ENCODE measurements at places on chromosomes 12 and 14.

DNA sequence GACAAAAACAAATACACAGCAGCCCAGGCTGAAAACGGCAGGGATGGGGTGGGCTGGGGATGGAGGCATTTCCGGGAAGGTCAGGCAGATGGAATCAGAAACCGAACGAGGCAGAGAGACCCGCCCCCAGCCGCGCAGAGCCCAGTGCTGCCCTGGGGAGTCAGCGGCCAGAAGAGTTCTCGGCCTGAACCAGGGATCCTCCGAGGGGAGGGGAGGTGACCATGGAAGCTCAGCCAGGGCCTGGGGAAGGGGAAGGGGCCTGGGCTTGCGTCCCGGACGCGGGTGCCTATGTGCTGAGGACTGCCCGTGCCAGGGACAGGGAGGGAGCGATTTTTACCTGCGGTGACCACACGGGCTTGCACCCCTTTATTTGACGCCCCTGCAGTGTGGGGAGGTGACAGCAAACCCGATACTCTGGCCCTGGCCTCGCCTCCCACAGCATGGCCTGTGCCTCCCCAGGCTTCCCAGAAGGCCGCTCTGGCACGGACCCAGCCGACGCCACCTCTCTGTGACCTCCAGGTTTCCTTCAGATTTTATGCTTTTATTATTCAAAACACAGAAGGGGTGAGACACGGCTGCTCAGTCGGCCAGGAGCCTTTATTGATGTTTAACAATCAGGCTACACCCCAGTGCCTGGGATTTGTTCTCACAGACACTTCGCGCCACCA, 7.7 kb downstream of the LRCOL1 start:
- no peak for DNase-seq

DNA sequence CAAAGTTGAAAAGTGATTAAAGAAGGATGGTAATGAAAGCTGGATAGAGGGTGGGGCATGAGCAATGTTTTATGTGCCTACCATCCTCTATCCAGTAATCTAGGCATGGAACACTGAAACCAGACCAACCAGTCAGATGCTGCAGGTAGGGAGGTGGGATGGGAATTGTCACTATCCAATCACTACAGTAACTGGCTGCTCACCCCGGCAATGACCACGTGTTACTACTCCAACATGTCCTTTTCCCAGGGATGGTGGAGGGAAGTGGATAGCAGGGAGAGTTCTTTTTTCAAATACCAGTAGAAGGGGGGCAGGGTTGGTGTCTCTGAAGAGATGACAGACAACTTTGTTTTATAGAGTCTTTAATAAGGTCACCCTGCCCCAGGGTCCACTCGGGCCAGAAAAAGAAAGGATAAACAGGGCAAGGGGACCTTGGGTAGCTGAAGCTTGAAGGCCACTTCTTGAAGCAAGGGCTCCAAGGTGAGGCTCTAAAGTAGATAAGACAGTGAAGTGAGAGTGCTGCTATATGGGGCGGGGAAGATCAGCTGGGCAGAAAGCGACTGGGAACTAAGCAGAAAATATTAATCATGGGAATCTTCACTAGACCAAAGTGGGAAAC, 14.7 kb upstream of the CDH24 start:
- DNase-seq: peak; percentile 89

GRCh38 chr12:25207846-25208245, 12.8 kb downstream of the ETFRF1 start:
- no peak for DNase-seq

DNA sequence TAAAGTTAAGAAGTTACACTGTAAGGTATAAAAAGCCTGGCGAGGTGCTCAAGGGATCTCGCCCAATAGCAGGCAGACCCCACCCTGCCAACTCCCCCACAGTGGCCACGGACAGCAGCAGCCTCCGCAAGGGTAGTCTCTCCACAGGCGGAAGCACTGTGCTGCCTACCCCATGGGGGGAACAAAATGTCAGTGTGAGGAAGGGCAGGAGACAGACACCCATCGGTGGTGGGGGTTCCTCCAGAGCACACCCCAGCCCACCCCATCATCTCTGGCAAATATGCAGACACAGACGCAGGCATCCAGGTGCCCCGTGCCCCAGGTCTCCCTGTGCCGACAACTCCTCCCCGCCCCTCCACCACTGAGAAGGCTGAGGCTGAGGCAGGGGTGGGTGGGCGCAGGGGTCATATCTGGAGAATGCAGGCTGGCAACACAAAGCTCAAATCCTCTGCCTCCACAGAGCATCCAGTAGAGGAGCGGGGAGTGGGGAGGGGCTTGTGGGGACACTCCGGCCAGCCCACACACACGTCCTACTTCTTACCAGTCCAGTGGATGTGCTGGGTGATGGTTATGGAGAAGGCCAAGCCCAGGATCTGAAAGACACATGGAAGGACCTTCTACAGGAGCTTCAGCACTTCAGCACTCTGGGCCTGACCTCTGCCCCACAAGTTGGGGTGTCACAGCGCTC, 68.3 kb upstream of the DDX11 start:
- no peak for DNase-seq

DNA sequence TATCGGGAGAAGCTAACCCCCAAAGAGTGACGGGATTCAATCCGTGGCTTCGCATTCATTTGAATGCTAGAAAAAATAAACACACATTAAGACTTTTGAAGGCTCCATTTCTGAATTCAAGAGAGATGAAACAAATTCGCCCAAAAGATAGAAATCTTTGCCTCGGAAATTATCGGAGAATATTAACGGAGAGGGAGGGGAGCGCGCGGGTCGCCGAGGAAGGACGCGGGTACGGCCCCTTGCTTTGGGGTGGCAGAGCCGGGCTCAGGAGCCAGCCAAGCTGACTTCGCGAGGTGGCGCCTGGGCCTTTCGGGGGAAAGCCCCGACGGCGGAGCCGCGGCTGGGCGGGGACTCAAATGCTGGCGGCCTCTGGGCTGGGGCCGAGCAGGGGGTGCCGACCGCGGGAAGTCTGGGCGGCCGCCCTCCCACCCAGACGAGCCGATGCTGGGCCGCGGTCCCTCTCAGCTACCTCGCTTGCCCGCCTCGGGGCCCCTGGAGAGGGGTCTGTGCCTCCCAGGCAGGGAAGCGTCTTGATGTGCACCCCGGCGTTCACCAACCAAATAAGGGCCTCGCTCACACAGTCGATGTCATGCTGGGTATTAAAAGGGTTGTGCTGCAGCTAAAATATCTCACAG, 14.7 kb downstream of the NKX2-1 start:
- no peak for DNase-seq

GRCh38 chr12:22925623-22926022, 300.7 kb downstream of the ETNK1 start:
- no peak for DNase-seq

DNA sequence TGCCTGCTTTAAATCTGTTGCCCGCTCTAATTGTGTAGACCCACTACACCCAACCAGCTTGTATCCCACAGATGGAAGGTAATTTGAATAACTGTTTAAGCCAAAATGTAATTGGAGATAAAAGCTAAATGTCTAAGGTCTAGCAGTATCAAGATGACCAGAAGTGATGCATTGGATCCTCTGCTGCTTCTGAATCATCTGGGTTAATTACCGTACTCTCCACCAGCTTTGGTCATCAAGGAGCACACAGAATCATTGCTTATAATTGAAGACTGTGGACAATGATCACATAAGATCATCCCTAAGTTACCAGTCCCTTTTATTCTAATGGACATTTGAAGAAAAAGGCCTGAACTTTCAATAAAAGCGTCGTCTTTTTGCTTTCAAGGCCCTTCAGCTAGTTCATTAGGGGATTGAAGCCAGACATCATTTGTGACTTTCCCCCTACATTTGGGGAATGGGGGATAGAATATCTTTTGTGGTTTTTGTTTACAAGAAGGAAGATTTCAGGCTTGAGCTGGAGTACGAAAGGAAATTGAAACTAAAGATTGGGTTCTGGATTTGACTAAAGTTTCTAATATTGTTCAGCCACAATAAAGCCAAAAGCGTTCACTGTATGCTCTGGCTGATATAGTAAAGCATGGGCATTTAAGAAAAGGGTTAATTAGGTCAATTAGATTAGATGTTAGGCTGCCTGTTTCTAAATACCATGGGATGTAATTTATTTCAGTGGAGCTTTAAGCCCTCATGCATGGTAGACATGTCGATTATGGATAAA, 123.2 kb downstream of the CHST11 start:
- DNase-seq: no peak

GRCh38 chr12:25155022-25155576, 39.9 kb downstream of the DNAI7 start:
- no peak for DNase-seq

GRCh38 chr14:33782923-33783322, 168.0 kb downstream of the EGLN3 start:
- no peak for DNase-seq

- DNase-seq: peak; percentile 94
Observed at GRCh38 chr14:105093431-105094192, 28.4 kb upstream of the GPR132 start.

DNA sequence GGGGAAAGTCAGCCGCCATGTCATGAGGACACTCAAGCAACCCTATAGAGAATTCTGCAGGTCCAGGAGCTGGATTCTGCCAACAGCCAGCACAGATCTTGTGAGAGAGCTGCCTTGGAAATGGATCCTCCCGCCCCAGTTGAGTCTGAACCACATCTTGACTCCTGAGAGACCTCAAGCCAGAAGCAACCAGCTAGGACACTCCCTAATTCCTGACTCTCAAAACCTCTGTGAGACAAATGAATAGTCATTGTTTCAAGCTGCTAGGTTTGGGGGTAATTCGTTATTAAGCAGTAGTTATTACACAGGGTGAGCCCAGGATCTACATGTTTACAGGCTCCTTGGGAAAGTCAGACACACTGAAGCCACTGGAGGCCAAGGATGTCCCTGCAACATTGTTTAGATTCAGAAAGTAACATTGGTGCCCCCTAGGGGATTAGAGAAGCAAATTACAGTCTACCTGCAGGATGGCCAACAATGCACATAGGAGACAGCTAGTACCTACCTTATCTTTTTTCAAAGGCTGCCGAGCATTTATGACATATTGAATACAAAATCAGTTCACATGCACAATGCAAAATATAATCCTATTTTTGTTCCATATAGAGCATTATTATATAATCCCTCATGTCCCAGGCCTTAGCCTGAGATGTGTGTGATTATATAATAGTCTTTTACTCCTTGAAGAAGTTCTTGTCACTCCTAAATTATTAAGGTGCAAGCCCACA, 57.9 kb upstream of the FICD start:
- peak; percentile 78 for DNase-seq

- DNase-seq: no peak
Observed at GRCh38 chr12:113792450-113792849, 173.7 kb downstream of the RBM19 start.

DNA sequence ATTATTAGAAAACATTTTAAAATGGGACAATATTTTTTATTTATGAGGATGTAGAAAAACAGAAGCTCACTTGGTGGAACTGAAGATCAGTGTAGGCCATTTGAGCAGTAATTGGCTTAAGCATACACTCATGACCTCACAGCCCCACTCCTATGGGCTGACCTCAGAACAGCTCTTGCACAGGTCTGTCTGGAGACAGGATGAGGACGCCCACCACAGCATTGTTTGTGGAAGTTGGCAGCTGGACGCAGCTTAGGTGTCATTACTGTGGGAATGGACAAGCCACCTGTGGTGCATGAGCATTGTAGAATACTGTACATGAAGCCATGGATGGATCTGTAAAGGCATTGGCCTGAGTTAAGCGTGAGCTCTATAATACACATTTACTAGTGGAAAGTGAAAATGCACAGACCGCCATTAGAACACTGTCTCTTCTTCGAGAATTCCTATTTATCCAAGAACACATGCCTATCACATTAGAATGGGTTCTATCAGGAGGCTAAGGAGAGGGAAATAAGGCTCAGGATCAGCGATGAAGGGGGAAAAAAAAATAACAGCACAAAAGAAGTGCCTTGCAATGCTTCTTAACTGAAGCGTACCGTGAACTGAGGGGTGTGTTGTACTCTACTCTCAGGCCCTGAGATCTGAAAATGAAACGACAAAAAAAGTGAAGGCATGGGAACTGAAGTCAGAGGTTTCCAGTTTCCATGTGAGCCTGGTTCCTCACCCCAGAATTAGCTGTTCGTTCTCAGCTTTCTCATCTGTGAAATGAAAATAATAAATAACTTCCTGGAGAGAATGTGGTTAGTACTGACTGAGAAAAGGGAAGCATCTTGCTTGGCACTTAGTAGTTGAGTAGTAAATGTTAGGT, 33.6 kb downstream of the KCNA1 start:
- no peak for DNase-seq

- DNase-seq: no peak
Observed at GRCh38 chr12:51186465-51187085, 13.6 kb upstream of the TFCP2 start.
